Activated T-cell treated with anti-CD3 and anti-CD28 coated beads for 48 hours (primary cell): ENCODE measurements at places on chromosomes 2 and 18.

GRCh38 chr2:233856184-233856583, 1.8 kb upstream of the HJURP start:
- DNase-seq, result no peak

GRCh38 chr2:158459161-158460003, 2.6 kb downstream of the PKP4 start:
- no peak for DNase-seq

DNA sequence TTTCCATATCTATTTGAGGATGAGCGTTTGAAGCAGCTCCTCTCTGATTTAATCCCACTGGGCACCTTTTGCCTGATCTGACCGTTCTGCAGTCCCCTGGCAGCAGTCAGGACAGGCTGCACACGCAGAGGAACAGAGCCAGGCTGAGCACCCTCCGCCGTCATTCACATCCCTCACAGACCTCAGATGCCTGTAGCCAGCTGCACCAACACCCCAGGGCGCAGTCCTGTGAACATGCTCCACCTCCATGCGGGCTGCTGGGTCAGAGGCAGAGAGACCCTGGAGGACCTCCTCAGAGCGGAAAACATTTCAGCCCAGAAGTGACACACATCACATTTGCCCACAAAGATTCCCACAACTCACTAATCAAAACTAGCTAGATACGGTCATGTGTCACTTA, 146.1 kb downstream of the SEPTIN10 start:
- no peak for DNase-seq

DNA sequence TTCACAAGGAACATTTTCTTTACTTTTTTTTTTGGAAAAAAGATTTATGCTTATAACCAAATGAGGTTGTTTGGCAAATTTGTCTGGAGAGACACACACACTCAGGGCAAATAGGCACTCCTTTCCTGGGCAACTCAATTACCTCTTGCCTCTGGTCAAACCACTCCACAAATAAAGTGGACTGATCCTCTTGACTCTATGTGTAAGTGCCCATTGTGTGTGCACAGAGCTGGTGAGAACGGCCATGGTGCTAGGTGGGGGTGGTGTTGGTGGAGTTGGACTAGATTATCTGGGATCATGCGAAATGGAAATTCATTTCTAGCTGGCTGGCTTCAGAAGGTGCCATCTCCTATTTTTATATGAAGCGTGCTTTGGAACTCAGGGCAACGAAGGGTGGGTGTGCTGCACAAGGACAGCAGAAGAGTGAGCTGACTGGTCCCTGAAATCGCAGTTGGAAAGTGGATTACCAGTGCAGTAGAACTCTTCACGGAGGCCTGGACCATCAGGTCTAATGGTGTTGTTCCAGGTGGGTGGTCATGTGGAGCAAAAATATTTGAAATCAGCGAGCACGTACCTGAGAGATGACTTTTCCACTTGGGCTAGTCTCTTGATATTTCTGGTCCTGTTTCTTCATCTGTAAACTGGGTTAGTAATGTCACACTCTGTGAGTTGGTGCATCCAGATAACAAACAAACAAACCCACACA, 149.9 kb downstream of the RPIA start:
- no peak for DNase-seq

GRCh38 chr18:13915995-13916431, 677 bp upstream of the MC2R start:
- DNase-seq, result no peak

GRCh38 chr2:241000831-241001321, 2.5 kb downstream of the SNED1 start:
- DNase-seq, result no peak

GRCh38 chr2:148483665-148484064, 160.9 kb upstream of the EPC2 start:
- no peak for DNase-seq

- DNase-seq, result peak; percentile 8
These were observed 209.6 kb upstream of the PIK3C3 start for GRCh38 chr18:41745166-41746049.

DNA sequence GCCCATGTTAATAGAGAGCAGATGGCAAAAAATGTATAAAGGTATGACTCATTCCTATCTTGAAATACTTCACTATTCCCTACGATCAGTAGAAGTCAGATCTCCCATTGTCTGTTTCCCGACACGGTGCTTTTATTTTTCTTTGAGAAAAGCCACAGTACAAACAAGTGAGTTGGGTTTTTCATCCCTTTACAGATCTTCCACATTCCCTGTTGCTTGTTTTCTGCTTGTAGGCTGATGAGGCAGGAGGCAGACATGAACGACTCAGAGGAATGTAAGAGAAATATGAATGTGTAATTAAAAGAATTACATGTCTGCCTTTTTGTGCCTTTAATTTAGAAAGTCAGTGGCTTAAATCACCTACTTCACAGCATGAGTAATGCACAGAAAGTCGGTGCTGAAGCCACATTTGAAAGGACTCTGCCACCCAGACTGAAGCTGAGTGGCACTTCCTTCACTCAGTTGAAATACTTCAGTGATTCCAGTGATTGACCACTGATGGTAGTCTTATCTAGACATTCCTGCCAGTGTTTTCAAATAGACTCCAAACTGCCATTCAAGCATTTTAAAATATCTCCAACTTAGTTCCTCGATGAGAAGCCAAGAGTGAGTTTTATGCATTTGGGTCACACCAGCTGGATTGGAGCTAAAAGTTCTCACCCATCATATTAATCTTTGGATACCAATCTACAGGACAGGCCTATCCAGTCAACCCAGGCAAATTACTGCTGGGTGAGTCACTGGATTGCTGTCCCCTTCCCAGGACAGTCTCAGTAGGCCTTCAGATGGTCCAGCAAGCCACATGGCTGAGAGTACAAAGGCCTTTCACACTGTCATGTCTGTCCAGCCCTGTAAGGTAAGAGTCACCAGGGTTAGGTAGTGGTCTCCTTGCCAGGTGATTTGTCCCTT, 79.0 kb downstream of the COLEC12 start:
- DNase-seq, result no peak

DNA sequence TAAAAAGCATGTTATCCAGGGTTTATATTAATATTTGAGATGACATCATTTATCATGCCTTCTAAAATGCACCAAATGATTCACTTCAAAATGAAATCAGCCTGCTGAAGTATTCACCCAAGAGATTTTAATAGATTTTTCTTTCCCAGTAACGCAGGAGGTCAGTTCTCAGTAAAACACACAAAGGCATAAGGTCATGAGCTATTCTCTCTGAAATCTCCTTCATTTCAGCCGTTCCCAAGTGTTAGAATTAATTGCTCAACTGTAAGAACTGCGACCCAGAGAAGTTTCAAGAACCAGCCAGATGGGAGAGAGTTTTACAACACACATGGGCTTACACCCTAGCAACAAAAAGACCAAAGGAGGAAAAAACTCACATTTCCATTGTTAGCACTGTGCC, 84.2 kb upstream of the PHLPP1 start:
- no peak for DNase-seq

DNA sequence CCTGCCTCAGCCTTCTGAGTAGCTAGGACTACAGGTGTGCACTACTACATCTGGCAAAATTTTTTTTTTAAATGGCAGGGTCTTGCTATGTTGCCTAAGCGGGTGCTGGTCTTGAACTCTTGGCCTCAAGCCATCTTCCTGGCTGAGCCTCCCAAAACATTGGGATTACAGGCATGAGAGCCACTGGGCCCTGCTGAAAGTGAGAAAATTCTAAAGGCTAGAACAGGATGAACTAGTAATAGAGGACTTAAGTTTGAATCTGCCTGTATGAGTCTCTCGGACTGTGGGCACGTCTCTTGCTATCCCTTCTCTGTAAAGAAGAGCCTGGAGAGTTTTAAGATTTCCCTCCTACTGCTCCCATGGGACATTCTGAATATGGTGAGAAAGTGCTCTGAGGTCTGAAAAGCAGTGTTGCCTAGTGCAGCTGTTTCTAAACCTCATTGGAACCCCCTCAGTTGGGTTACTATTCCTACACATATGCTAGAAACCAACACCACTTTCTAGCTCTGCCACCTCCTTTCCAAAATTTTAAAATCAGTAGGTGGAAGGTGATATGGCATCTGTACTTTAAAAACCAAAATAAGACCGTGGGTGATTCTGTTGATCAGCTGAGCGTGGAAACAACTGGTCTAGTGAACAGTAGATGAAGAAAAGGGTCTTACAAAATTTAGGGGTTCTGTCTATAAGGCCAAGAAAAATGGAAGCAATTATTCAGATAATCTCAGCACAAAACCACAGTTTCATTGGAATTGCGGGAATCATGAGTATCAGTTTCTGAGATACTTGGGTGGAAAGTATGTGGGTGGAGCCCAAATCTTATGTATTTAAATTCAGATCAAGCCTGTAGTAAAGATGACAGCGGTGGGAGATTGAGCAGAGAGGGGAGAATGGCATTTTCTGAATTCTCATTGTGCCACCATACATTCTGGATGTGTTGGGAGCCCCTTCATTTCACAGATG, 259.8 kb upstream of the CXCR4 start:
- DNase-seq, result no peak

DNA sequence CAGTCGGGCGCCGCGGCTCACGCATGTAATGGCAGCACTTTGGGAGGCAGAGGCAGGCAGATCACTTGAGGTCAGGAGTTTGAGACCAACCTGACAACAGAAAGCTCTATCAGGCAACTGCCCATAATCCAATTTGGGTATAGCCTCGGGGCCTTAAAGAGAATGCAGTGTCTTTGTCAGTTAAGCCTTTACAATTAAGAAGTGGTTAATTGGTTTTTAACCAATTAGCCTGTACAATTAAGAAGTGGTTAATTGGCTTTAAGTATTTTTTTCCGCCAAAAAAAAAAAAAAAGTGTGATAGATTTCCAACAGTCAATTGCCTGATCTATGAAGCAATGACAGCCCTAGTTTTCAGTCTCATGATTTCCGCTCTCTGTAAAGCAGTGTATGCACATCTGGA, 74.6 kb upstream of the NARS1 start:
- no peak for DNase-seq

DNA sequence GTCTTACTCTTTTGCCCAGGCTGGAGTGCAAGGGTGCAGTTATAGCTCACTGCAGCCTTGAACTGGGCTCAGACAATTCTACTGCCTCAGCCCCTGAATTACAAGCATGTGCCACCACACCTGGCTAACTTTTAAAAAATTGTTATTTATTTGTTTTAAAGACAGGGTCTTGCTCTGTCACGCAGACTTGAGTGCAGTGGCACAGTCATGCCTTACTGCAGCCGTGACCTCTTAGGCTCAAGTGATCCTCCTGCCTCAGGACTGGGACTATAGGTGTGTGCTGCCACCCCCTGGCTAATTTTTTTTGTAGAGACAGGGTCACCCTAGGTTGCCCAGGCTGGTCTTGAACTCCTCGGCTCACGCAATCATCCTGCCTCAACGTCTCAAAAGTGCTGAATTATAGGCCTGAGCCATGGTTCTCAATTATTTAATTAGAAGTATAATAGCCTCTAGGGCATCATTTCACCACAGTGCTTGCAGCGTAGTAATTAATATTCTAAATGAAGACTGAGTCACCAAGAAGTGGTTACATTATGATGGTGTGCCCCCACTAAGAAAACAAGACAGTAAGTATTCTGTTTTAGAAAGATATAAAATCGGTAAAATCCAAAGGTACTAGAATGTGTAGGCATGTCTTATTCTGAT, 69.6 kb downstream of the EML4 start:
- peak; percentile 18 for DNase-seq

DNA sequence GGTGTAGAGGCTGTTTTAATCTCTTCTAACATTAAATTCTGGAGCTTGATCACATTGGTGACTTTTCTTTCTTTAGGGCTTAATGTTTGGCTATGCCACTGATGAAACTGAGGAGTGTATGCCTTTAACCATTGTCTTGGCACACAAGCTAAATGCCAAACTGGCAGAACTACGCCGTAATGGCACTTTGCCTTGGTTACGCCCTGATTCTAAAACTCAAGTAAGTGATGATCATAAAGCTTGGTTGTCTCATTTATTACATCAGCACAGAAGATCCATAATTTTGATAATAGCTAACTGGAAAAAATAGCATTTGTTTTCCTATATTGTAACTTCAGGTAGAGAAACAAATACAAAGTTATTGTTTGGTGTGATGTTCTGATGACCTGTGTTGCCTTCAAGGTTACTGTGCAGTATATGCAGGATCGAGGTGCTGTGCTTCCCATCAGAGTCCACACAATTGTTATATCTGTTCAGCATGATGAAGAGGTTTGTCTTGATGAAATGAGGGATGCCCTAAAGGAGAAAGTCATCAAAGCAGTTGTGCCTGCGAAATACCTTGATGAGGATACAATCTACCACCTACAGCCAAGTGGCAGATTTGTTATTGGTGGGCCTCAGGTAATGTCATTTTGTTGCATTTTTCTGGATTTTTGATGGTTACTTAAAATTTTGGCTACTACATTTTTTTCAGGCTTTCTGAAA, 2.9 kb downstream of the MAT2A start:
- DNase-seq, result no peak

- DNase-seq, result no peak
These were observed 16.0 kb downstream of the SH3BP4 start for GRCh38 chr2:234967870-234968208.

- DNase-seq, result no peak
These were observed 247.6 kb downstream of the DYM start for GRCh38 chr18:49212819-49213218.

DNA sequence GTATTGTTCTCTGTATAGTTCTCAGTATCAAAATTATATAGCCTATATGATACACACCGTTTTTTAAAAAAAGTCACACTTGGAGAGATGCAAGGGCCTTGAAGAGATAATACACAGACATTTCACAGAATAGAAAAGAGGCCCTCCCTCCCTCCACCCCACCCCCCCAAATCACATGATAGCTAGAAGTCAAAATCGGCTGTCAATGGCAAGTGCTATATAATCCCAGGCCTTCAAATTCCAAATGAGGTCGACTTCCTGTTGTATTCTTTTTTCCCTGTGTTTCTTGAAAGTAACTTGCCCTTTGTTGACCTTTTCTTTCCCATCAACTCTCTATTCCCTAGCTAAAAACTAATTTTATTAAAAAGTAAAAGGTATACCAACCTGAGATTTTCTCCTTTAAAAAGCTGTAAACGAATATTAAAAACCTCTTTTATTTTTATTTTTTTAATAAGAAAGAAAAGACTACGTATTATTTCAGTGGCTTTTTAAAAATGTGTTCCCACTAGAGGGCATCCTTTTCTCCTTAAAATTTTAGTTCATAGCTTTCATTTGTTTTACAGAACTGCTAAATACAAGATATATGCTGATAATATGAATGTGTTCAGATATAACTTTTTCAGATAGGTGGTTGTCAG, 46.6 kb downstream of the KCMF1 start:
- no peak for DNase-seq

DNA sequence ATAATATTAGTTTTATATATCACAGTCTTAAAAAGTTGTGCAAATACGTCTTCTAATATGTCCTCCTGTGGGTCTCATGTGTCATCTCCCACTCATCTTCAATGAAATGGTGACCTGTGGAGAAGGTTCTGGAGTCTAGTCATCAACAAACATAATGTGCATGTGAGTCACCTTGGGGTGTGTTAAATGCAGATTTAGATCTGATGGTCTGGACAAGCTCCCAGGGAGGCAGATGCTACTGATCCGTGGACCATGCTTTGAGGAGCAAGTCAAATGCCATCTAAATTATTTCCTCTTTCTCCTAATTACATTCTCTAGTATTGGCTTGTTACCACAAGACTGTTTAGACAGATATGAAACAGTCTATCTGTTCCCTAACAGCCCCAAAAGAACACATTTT, 210.9 kb downstream of the CD226 start:
- no peak for DNase-seq

- DNase-seq, result no peak
These were observed 33.2 kb downstream of the RAPH1 start for GRCh38 chr2:203501873-203502272.
